ENCODE measurements at places on chromosomes 3 and 15. TPM values are rescaled to one million over a fixed set of nuclear protein-coding genes. Genes with fewer than 3 reads are reported as not detected.

DNA sequence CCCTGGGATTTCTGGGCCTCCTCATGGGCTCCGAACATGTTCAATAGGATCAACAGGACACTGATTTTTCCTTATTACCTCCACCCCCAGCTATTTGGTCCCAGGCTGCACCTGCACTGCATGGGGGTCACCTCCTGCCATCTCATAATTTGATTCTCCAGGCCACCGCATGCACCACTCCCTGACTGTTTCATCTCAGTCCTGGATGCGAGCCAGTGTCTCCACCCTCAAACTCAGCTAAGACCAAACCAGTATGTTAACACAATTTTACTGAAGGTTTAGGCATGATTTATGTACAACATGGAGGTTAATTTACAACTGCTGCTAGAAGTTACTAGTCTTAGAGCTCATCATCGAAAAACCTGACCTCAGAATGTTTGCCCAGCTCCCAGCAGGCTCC, 249.5 kb downstream of the UACA start:
- H3K36me3 ChIP-seq = peaks cover 16% of the 10 kb centered on the region
- DNase-seq = no peak
- peaks cover 15% of the 10 kb centered on the region for H3K27me3 ChIP-seq

GRCh38 chr3:38001456-38002081, 11.0 kb downstream of the VILL start:
- no peak overlapping the region for H3K27ac ChIP-seq
- peaks cover 4% of the 10 kb centered on the region for H3K36me3 ChIP-seq
- peaks cover 28% of the 10 kb centered on the region for H3K4me1 ChIP-seq

- no peak overlapping the region for H3K4me3 ChIP-seq
- H3K36me3 ChIP-seq = no peaks in the 10 kb centered on the region
- H3K4me1 ChIP-seq = no peaks in the 10 kb centered on the region
- no peak overlapping the region for H3K27ac ChIP-seq
- H3K27me3 ChIP-seq = peaks cover 3% of the 10 kb centered on the region
- no peak for DNase-seq
Observed at GRCh38 chr15:48896869-48897814, 19.2 kb downstream of the EID1 start.

THRB gene
- polyA plus RNA-seq = not detected

STXBP5L gene
- polyA plus RNA-seq = not detected

DNAH1 gene
- 0.31 TPM for polyA plus RNA-seq
